ENCODE measurements at places on chromosomes 16 and 17.
A peak's percentile ranks its signal among the peaks of the same experiment; 100 is the strongest.

- DNase-seq = no peak
Measured at GRCh38 chr17:3502466-3502865, 26.7 kb downstream of the ASPA start.

- no peak for DNase-seq
Measured at GRCh38 chr17:78953356-78954350, 26.1 kb downstream of the LGALS3BP start.

GRCh38 chr16:2500430-2500917 is 13.3 kb upstream of the ATP6V0C start:
- DNase-seq = no peak

DNA sequence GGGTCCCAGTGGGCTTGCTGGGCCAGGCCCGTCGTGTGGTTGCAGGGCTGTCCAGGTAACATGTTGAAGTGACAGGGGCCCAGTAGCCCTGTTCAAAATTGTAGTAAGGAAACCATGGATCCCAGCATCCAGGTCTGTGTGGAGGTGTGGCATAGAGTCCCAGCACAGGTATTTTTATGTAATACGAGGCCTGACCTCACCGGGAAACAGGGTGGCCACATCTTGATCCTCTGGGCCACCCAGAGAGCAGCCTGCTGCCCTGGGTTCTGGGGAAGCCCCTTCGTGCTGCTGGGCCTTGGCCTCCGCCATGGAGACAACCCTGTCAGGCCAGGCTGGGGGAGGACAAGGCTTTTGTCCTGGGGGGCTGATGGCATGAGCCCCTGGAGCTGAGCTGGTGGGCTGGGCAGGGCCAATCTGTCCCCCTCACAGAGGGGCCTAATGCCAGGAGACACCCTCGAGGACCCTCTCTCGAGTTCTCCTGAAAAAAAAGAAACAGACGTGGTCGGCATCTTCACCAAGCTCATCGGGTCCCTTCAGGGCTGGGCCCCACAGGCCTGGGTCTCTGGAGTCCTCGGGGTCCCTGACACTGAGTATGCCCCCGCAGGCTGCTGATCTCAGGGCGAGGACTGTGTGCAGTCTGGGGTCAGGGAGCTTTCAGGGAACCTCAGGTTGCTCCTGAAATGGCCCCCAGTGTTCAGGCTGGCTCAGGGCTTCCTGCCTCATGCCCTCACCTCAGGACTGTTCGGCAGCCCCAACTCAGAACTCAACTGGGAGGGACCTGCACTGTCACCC is 47.8 kb downstream of the TNFRSF13B start:
- DNase-seq = no peak

DNA sequence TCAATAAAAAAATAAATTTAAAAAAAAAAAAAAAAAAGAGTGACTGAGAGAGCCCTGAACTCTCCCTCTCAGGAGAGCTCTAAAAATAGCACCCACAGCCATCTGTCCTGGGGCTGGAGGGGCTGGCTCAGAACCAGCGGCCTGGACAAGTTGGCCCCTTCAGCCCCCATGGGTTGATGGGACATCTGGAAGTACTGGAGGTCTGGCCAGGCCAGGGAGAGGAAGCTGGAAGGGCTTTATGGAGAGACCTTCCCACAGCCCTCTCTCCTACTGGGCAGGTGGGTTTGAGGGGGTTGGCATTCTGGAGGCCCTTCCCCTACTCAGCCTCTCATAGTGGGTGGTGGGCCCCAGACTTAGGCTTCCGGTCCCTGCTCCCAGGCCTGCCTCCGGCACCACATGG is 93.7 kb upstream of the TMEM97 start:
- no peak for DNase-seq

GRCh38 chr16:10737068-10737625 is 6.5 kb upstream of the NUBP1 start:
- DNase-seq = peak; percentile 39

GRCh38 chr17:59783221-59784047 is 76.0 kb downstream of the VMP1 start:
- no peak for DNase-seq

All from stimulated activated CD4-positive, alpha-beta T cell treated with anti-CD3 and anti-CD28 coated beads, Interleukin-1b, Interleukin-23, amount 100 ng/mL, for 1 hour (primary cell).